ENCODE measurements at places on chromosomes 3 and 15.

DNA sequence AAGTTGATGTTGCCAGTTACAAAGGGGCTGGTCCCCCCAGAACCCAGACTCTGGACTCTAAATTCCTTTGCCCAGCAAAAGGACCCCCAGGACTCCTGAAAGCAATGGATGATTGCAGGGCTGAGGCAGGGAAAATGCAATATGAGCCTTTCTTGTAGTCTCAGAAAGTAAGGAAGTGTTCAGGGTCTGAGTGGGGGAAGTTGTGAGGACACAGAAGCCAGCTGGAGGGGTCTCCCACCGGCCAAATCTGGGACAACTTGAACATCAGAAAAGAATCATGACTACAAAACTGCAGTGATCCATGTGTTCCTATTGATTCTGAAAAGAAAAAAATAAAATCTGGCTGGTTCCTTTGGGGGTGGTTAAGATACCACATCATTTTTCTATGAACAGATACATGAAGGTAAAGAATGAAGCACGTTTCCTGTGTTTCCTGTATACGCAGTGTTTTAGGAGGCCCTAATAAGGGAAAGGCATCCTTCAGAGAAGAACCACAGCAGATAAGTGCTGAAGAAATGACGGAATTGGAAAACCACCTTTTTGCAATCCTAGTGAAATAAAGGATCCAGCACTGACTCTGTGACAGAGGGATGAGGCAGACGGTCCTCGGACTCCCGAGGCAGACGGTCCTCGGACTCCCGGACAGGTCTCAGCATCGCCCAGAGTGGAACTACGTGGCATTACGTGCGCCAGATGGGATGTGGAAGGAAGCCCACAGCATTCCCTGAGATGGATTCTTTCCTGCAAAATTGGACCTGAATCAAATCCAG lies 22.2 kb upstream of the GRIP2 start:
- no peak overlapping the region for H3K27ac ChIP-seq
- H3K4me1 ChIP-seq, result no peaks in the 10 kb centered on the region
- H3K4me3 ChIP-seq, result no peak overlapping the region
- no peaks in the 10 kb centered on the region for H3K27me3 ChIP-seq

DNA sequence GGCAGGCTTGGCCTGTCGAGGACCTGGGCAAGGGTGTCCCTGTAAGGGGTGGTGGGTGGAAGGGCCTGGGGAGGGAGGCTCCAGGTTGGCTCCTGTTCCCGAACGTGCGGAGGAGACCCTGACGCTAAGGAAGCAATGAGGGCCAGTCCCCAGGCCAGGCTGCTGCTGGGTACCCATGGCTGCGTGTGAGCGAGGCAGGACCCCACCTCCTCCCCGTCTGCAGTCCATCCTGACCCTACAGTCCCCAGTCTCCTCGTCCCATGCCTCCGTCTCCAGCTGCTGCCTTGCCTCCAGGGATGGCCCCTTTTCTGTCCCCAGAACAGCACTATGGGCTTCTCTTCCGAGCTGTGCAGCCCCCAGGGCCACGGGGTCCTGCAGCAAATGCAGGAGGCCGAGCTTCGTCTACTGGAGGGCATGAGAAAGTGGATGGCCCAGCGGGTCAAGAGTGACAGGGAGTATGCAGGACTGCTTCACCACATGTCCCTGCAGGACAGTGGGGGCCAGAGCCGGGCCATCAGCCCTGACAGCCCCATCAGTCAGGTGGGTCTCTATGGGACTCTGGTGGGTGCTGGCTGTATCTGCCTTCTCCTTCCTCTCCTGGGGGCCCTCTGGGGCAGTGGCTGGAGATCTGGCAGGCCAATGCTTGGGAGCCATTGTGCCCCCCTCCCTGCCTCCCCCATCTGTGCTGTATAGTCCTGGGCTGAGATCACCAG lies 571 bp downstream of the FES start:
- DNase-seq, result no peak
- H3K27ac ChIP-seq, result no peak overlapping the region
- no peaks in the 10 kb centered on the region for H3K4me1 ChIP-seq
- H3K36me3 ChIP-seq, result peaks cover 21% of the 10 kb centered on the region
- H3K4me3 ChIP-seq, result no peak overlapping the region
- no peaks in the 10 kb centered on the region for H3K27me3 ChIP-seq

GRCh38 chr3:38630070-38630469 lies 19.4 kb downstream of the SCN5A start:
- H3K4me1 ChIP-seq, result no peaks in the 10 kb centered on the region
- H3K4me3 ChIP-seq, result no peak overlapping the region
- no peaks in the 10 kb centered on the region for H3K36me3 ChIP-seq
- DNase-seq, result no peak
- H3K27me3 ChIP-seq, result no peaks in the 10 kb centered on the region

DNA sequence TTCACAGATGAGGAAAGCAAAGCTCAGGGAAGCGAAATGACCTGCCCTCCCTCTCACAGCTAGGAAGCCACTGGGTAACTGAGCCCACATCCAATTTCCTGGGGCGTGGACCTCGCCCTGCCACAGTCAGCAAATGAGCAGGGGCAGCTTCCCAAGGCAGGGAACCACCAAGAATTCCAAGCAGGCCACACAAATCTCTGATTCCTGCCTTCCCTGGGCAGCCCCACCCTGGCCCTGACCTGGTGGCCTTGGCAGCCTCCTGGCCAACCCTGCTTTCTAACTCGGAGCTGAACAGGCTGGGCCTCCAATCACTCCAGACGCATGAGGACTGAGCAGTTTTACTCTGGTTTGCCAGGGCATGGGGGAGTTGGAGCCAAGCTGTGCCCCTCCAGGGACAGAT lies 203.7 kb upstream of the TLE3 start:
- peaks cover 12% of the 10 kb centered on the region for H3K4me1 ChIP-seq
- no peaks in the 10 kb centered on the region for H3K36me3 ChIP-seq
- no peaks in the 10 kb centered on the region for H3K27me3 ChIP-seq
- no peak overlapping the region for H3K4me3 ChIP-seq
- no peak for DNase-seq

GRCh38 chr3:123663977-123664376 lies 79.1 kb upstream of the HACD2 start:
- no peaks in the 10 kb centered on the region for H3K36me3 ChIP-seq
- H3K4me3 ChIP-seq, result no peak overlapping the region
- H3K4me1 ChIP-seq, result no peaks in the 10 kb centered on the region
- H3K27ac ChIP-seq, result no peak overlapping the region

GRCh38 chr3:18679238-18679637 lies 254.1 kb upstream of the SATB1 start:
- H3K27me3 ChIP-seq, result no peaks in the 10 kb centered on the region
- DNase-seq, result peak; percentile 1
- H3K27ac ChIP-seq, result no peak overlapping the region

GRCh38 chr3:59285560-59285959 lies 235.7 kb upstream of the CFAP20DC start:
- H3K36me3 ChIP-seq, result no peaks in the 10 kb centered on the region
- DNase-seq, result no peak
- H3K4me3 ChIP-seq, result no peak overlapping the region
- no peak overlapping the region for H3K27ac ChIP-seq

DNA sequence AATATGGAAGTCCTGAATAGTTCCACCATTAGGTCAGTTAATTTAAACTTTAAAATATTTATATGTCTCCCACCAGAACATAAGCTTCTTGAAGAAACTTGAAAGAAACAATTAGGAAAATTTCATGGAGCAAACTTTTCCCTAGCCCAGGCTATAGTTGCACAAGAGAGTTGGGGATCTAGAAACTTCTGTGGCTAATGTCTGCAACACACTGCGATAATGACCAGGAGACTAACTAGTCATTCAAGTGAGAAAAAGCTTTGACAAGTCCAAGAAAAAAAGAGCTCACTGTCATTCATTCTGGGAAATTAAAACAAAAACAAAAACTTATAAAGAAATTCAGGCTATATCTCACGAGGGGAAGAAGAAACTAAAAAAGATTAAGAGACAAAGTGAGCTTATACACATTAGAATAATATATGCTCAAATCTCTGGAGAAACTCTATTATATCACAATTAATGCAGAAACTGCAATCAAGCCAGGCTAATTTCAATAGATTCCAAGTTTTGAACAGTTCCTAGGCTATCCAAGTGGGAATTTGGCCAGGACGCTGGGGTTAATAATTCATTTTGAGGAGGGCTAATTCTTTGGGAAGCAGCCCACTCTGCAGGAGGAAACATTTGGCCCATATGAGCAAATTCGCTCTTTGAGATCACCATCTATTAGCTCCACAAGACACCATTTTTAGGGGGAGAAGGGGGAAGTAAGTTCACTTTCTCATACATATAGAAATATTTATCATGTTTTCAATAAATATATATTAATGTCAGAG lies 134.6 kb downstream of the MEIS2 start:
- H3K4me1 ChIP-seq, result no peaks in the 10 kb centered on the region
- H3K4me3 ChIP-seq, result no peak overlapping the region
- DNase-seq, result no peak
- H3K36me3 ChIP-seq, result no peaks in the 10 kb centered on the region

GRCh38 chr15:54636147-54636546 lies 560.6 kb downstream of the RSL24D1 start:
- no peaks in the 10 kb centered on the region for H3K36me3 ChIP-seq
- no peaks in the 10 kb centered on the region for H3K27me3 ChIP-seq
- no peaks in the 10 kb centered on the region for H3K4me1 ChIP-seq
- H3K4me3 ChIP-seq, result no peak overlapping the region
- no peak overlapping the region for H3K27ac ChIP-seq
- DNase-seq, result no peak

Measured in effector memory CD4-positive, alpha-beta T cell (primary cell).